Panc1 (cell line): ENCODE measurements at places on chromosomes 12 and 14.

DNA sequence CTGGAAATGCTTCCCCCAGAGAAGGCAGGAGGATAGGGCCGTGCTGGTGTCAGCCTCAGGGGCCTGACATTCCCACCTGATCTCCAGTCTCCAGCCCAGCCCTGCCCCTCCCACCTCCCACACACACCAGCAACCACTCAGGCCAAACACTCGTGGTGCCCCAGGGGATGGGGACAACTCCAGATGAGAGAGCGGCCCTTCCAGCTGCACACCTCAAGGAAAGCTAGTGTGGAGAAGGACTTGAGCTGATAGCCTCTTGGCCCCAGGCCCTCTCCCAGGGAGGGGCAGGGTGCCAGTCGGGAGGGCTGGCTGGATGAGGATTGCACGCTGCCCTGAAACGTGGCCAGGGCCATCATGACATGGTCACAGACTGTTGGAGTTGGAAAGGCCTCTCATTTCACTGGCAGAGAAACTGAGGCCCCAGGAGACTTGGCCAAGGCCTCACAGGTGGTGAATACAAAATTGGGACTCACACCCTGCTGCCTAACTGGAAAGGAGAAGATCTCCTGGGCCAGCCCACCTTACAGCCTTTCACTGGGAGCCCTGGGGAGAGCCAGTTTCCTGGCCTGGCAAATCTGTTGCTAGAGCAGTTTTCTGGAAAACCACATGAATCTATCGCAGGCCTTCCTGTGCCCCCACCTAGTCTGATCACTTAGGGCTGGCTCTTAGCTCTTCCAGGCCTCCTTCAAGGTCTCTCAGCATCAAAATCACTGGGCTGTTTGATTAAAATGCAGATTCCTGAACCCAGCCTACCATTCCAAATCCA lies 52.1 kb downstream of the IRF2BPL start:
- no peak for DNase-seq

GRCh38 chr14:74203639-74204038 lies 35.6 kb upstream of the VSX2 start:
- DNase-seq, result no peak

- no peak for DNase-seq
These were observed 44.4 kb upstream of the CERS5 start for GRCh38 chr12:50211392-50212070.

DNA sequence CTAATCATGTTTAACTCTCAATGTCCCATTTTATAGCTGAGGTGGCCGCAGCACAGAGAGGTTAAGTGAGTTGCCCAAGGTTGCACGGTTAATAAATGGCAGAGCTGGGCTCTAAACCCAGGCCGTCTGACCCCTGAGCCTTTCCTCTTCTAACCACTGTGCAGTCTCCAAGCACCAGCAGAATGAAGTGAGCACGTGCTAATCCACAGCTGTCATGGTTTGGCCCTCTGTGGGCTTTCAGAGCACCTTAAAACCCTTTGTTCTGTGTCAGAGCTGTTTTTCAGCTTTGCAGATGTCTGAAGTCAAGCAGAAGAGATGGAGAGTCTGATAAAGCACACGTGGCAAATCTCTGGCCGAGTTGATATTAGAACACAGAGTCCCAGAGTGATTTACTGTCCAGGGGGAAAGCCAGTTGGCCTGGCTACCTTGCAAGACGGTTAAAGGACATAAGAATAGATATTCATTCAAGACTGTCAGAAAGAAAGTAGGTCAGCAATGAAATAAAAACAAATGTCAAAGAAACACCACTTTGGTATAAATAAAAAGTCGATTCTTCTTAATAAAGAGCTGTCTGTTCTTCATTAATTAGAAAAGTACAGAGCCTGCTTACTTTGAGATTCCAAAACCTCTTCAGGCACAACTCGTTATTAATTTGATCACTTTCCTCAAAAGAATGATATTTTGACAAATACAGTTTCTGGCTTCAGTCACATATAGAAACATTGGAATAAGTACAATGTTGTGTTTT lies 107.3 kb downstream of the CRADD start:
- no peak for DNase-seq

- DNase-seq, result no peak
These were observed 1.8 kb upstream of the MED6 start for GRCh38 chr14:70602254-70602653.

DNA sequence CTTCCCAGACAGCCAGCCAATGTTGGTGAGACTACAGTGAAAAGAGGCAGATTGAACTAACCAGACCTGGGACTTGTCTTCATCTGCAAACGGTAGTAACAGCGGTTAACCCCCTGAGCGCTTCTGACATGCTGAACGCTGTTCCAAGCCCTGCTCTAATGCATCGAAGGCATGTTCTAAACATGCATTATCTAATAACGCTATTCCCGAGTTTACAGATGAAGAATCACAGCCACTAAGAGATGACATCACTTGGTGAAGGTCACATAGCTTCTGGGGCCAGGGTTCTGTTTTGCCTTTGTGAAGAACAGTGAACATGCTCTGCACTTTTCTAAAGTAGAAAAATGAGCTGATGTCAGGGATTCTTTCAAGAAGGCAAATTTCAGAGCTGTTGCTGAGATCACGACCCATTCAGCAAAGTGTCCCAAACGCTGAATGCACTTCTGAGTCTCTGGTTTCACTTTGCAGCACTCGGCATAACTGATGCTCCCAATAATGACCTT lies 56.0 kb downstream of the FOS start:
- no peak for DNase-seq

DNA sequence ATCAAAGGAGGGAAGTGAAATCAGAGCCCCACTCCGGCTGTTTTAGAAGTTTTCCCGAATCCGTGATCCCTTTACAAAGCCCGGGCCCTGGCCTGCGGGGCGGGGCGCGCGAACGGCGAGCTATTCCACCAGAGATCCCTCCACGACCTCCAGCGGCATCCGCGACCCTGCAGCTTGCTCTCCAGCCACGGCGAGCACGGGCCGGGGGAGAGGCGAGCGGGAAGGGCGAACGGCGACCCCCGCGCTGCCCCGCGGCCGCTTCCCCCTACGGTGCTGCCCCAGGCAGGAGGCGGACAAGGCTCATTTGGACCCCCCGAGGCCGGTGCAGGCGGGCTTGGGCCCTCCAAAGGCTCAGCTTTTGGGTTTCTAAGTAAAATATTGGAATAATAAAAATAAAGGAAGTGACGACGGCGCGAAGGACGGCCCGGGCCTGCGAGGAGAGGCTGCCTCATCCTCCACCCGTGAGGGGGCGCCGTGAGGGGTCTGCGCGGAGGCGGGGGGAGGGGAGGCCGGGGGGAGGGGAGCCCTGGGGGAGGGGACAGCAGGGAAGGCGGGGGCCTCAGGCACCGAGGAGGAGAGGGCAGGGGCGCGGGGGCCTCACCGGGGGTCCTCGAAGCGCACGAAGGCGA lies 613 bp downstream of the SRSF9 start:
- DNase-seq, result no peak

- DNase-seq, result no peak
These were observed 31.0 kb downstream of the PEBP1 start for GRCh38 chr12:118166946-118167345.

- no peak for DNase-seq
These were observed 27.4 kb downstream of the GALNT16 start for GRCh38 chr14:69287098-69288010.

DNA sequence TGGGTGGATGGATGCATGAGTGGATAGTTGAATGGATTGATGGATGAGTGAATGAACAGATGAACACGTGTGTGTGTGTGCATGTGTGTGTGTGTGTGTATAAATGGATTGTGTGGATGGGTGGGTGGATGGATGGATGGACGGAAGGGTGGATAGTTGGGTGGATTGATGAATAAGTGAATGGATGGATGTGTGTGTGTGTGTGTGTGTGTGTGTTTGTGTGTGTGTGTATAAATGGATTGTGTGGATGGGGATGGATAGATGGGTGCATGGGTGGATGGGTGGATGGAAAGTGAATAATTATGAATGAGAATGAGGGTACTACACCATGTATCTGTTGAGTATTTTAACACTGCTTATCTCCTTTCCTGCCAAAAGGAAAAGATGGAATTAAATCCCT lies 986 bp downstream of the KRT77 start:
- DNase-seq, result no peak

DNA sequence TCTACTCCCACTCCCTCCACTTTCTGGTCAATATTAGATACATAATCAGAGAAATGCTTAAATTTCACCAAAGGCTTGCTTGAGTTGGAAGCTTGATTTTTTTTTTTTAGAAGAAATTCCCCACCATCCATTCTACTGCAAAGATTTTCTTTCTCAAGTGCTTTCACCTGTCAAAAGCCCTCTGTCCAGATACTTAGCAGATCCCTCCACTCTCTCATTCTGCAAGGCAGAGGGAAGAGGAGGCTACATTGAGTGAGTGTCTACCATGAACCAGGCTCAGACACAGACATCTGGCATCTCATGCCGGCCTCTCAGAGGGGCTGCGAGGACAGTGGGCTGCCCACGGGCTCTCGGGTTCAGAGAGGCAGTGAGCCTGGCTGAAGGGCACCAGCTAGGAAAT lies 127.6 kb upstream of the GSC start:
- no peak for DNase-seq
